ENCODE measurements at places on chromosomes 16 and 17. TPM values are rescaled to one million over a fixed set of nuclear protein-coding genes. Genes with fewer than 3 reads are reported as not detected.

KRTAP4-5 gene
- not detected for total RNA-seq

PIRT gene
- not detected for total RNA-seq

CASKIN2 gene
- 0.25 TPM for total RNA-seq

NPTX1 gene
- total RNA-seq, result 0.25 TPM

CCDC92B gene
- total RNA-seq, result 0.11 TPM

SLC16A3 gene
- total RNA-seq, result 99.0 TPM

ZP2 gene
- not detected for total RNA-seq

CCT6B gene
- 4.9 TPM for total RNA-seq

ZPBP2 gene
- not detected for total RNA-seq

GP1BA gene
- not detected for total RNA-seq

CES3 gene
- total RNA-seq, result 1.1 TPM

TMIGD1 gene
- not detected for total RNA-seq

ERN2 gene
- total RNA-seq, result not detected

KRT14 gene
- not detected for total RNA-seq

C17orf50 gene
- total RNA-seq, result not detected

C17orf113 gene
- total RNA-seq, result 0.42 TPM

FOXC2 gene
- total RNA-seq, result 0.11 TPM

SNTB2 gene
- total RNA-seq, result 11.4 TPM
